Right ventricle myocardium superior (tissue), 1 donor: ENCODE measurements at places on chromosomes 4 and X. TPM values are rescaled to one million over a fixed set of nuclear protein-coding genes. Genes with fewer than 3 reads are reported as not detected.

- DNase-seq = no peak
These were observed 140.9 kb upstream of the JADE1 start for GRCh38 chr4:128668566-128668965.

- no peak for DNase-seq
These were observed 287.5 kb downstream of the CAMK2D start for GRCh38 chr4:113474017-113474416.

Gene DDX60
- total RNA-seq = 4.4 TPM

Gene XAGE1A
- not detected for total RNA-seq

Gene RS1
- not detected for total RNA-seq

- DNase-seq = no peak
These were observed 336.6 kb upstream of the MAD2L1 start for GRCh38 chr4:120403296-120403695.

GRCh38 chrX:116239944-116240840 lies 69.6 kb downstream of the AGTR2 start:
- DNase-seq = no peak

- DNase-seq = no peak
These were observed 473.3 kb upstream of the FAM47C start for GRCh38 chrX:36534900-36535299.

DNA sequence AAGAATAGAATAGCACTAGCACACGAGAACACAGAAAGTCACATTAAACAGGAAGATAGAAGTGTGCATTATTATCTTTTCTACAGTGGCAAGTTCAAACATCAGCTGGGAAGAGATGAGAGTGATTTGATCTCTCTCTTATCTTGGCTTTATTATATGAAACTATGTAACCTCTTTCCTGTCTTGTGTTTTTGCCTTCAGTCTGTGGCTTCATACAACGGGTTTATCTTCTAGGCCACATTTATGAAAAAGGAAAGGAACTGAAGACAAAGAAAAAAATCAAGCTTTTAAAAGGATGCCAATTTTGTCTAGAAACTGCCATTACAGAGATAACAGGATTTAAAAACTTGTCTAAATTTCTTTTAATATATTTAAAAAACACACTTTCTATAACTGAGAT lies 983.6 kb downstream of the RPA4 start:
- DNase-seq = no peak

DNA sequence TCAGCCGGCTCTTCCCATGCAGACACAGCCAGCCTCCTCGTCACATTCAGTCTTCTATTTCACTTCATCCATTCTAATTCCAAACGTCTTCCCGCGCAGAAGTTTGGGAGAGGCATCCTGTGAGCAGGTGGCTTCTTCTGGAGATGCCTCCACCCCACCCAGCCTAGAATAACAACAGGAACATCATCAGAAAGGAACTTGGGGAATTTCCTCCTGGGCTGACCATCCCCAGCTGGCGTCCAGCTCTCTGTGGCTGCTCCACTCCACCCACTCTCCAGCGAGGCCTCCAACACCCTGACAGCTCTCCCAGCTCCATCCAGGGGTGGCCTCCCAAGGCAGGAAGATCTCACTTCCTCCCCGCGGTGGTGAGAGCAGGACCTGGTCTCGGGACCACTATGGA lies 5.5 kb upstream of the C4orf50 start:
- DNase-seq = no peak

Gene PLXNB3
- 1.5 TPM for total RNA-seq

Gene CACNA1F
- total RNA-seq = 0.11 TPM

Gene NHSL2
- 4.7 TPM for total RNA-seq

DNA sequence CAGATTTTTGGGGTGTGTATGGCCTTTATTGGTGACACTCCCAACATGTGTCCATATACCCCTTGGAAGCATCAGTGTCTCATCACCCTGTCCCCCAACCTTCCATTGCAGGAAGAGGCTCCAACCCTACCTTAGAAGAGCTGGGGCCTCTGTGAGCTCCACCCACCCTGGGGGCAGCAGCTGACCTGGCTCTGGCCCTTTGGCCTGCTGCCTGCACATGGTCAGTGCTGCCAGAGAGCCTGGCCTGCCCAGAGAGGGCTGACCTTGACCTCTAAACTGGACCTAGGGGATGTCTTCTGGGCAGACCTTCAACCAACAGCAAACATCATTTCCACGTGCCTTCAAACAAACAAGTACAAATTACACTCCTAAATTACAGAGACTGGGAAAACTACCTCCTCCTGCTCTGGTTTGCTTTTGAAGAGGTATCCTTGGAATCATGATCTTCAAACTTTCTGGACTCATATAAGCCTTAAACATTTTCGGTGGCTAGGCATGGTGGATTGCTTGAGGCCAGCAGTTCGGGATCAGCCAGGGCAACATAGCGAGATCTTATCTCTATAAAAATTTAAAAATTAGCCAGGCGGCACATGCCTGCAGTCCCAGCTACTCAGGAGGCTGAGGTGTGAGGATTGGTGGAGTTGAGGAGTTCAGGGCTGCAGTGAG lies 27.3 kb upstream of the KIAA0232 start:
- DNase-seq = no peak

- DNase-seq = no peak
These were observed 114.4 kb downstream of the FRAS1 start for GRCh38 chr4:78171482-78171881.

Gene CXCL3
- total RNA-seq = 0.75 TPM

Gene CXCL8
- not detected for total RNA-seq

- DNase-seq = no peak
These were observed 63.5 kb downstream of the ENPP6 start for GRCh38 chr4:184154199-184154598.

DNA sequence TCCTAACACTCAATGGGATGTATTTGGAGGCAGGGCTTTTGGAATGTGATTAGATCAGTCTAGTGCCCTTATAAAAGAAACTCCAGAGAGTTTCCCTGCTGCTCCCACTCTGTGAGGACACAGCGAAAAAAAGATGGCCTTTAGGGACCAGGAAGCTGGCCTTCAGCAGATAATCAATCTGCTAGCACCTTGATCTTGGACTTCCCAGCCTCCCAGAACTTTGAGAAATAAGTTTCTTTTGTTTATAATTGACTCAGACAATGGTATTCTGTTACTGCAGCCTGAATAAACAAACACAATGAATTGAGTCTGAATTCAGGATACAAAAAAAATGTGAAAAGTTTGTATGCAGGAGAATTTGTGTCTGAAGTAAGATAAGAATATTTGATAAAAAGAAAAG lies 842.1 kb downstream of the FSTL5 start:
- DNase-seq = no peak

DNA sequence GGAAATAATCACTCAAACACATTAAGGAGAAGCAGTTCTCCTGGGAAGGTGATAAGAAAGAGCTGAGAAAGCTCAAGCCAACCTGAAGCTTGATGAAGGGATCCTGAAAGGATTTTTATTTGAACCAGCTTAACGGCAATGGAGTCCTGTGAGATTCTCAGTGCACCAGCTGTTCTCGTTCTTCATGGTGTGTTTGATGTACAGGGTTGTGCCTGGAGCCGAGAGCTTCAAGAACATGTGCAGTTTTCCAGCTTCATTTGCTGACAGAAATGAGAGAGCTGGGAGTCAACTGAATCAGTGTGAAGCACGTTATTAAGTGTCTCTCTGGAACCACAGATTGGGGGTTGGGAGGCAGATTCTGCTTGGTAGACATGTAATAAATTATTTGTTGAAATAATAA lies 115.7 kb downstream of the ANKRD50 start:
- no peak for DNase-seq

GRCh38 chr4:93788712-93789111 lies 39.8 kb upstream of the ATOH1 start:
- no peak for DNase-seq

Gene SRD5A3
- 8.3 TPM for total RNA-seq

GRCh38 chrX:30652527-30653414 lies 452 bp upstream of the GK start:
- peak; percentile 96 for DNase-seq

Gene CFP
- total RNA-seq = 2.6 TPM

DNA sequence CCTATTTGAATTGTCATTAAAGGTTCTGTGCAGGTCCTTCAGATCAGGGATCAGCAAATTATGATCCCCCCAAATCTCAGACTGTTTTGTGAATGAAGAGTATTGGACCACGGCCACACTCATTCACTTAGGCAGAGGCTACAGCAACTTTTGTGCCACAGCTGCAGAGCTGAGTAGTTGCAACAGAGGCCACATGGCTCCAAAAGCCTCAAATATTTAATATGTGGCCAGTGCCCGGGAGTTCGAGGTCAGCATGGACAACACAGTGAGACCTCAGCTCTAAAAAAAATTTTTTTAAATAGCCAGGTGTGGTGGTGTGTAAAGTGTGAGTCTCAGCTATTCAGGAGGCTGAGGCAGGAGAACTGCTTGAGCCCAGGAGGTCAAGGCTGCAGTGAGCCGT lies 100.7 kb downstream of the NSUN7 start:
- no peak for DNase-seq

DNA sequence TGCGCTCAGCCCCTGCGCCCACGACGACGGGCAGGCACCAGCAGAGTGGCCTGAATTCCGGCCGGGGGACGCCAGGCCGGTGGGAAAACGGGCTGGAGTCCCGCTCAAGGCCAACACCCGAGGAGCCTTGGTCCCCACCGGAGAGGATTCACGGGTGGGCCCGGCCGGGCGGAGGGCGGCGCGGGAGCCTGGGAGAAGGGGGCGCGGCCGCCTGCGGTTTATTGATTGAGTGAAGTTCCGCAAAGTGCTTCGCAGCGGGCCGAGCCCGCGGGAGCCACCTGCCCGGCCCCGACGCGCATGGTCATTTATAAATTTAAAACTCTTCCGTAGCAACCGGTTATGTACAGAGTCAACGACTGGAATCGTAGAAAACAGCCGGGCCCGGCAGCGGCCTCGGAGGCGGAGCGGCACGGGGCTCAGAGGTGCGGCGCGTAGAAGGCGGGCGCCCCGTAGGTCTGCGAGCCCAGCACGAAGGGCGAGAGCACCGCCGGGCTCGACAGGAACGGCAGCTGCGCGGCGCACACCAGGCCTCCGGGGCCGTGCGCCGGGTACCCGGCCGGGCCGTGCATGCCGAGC lies 3.6 kb downstream of the NKX1-1 start:
- peak; percentile 32 for DNase-seq

Gene ZNF330
- total RNA-seq = 147 TPM

GRCh38 chrX:20266810-20267606 lies at the start of gene RPS6KA3:
Gene RPS6KA3, minus strand, starts transcription at chrX:20266909. Its CDS starts 277 bp downstream, at chrX:20266632.
- peak; percentile 95 for DNase-seq

DNA sequence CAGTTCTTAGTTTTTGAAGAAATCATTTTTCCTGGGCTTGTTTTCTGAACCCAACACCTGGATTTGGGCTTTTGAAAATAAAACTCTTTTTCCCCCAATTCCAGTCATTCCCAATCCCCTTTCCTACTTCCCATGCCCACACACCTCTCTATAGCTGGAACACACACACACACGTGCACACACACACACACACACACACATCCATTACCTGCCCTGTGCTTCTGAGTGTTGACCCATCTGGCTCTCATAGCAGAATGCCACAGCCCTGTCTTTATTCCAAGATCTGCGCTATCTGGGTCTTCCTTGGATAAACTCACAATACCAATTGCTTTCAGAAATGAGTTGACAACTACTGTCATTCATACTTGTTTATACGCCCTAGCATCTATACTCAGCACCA lies 54.9 kb upstream of the C4orf54 start:
- no peak for DNase-seq

Gene IL15
- 2.4 TPM for total RNA-seq

- peak; percentile 58 for DNase-seq
These were observed 23.5 kb upstream of the CA5B start for GRCh38 chrX:15714529-15714928.

- DNase-seq = no peak
These were observed 146.4 kb downstream of the GPC3 start for GRCh38 chrX:133838761-133839676.

Gene MAGEB1
- not detected for total RNA-seq

- DNase-seq = no peak
These were observed 32.7 kb downstream of the NFKB1 start for GRCh38 chr4:102533904-102534303.

- no peak for DNase-seq
These were observed 175.0 kb upstream of the ARHGEF9 start for GRCh38 chrX:63959975-63960374.

GRCh38 chr4:98784947-98785706 lies 126.7 kb upstream of the TSPAN5 start:
- no peak for DNase-seq

GRCh38 chrX:118039591-118039990 lies 77.0 kb downstream of the KLHL13 start:
- DNase-seq = no peak

DNA sequence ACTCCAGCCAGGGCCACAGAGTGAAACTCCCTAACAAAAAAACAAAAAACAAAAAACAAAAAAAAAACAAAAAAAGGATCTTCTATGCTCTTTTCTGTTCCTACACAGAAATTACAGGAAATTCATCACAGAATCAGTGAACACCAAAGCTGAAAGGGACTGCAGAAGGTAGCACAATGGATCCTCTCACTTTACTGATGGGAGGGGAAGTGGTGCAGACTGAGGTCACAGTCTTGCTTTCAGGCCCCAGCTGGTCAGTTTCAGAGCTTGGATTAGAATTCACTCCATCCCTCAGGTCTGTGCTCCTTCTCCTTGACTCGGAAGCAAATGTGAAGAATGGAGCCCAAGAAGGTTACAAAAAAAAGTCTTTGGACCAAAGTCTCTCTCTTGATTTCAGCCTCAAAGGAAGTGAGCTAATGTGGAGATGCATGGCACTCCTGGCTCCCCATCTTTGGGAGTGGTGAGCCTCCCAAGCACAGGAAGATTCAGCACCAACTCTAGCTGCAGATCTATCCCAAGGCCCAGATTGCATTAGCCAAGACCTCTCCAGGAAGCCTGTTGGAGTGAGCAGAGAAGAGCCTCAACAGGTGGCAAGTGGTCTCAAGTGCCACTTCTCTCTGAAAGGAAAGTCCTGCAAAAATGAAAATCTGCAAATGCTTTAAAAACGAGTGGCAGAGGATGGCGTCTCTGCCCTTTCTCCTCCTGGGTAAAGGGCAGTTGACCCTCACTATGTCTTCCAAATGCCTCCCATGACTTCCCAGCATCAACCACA lies 176.0 kb downstream of the MAML3 start:
- no peak for DNase-seq

GRCh38 chr4:186297013-186297645 lies 31.1 kb downstream of the F11 start:
- DNase-seq = no peak

- DNase-seq = no peak
These were observed 33.5 kb downstream of the CTBP1 start for GRCh38 chr4:1215141-1216075.

Gene MAGEA9B
- total RNA-seq = not detected

DNA sequence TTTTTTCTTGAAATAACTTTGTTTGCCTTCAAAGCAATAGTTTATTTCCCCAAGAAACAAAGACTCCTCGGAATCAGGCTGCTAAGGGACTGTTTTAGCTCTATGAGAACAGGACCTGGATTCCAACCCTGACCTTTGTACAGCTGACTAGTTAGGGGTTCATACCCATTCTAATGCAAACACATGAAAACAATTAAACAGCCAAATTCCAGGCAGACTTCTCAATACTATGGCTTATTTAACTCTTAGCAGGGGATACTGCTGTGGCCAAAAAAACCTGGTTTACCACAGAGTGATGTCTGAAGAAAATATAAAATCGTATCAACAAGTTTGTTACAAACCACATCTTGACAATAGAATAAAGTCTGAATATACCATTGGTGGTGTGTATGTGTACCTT lies 129.6 kb upstream of the INTU start:
- DNase-seq = no peak

Gene SH3D19
- 96.7 TPM for total RNA-seq

- no peak for DNase-seq
These were observed 355.1 kb upstream of the PABPC5 start for GRCh38 chrX:91079342-91080114.

Gene TNIP3
- not detected for total RNA-seq
